Lung (tissue), 17 donors: ENCODE measurements at places on chromosomes 2 and 18. TPM values are rescaled to one million over a fixed set of nuclear protein-coding genes. Genes with fewer than 3 reads are reported as not detected.

The MROH2A gene
- polyA plus RNA-seq = not detected

The LOXHD1 gene
- 0.49 TPM for polyA plus RNA-seq

The HTR2B gene
- 0.24 TPM for polyA plus RNA-seq

The SERPINB12 gene
- polyA plus RNA-seq = not detected

GRCh38 chr18:79614211-79614955, 65.2 kb upstream of the CTDP1 start:
- no peaks in the 10 kb centered on the region for H3K36me3 ChIP-seq
- H3K4me3 ChIP-seq = no peak overlapping the region
- H3K4me1 ChIP-seq = peaks cover 4% of the 10 kb centered on the region
- no peak for DNase-seq
- no peak overlapping the region for H3K27ac ChIP-seq

GRCh38 chr18:31658670-31659575, 25.5 kb downstream of the B4GALT6 start:
- no peaks in the 10 kb centered on the region for H3K27me3 ChIP-seq
- peak; percentile 42 for DNase-seq
- no peaks in the 10 kb centered on the region for H3K4me1 ChIP-seq
- no peak overlapping the region for H3K27ac ChIP-seq

GRCh38 chr18:12442946-12443345, 35.2 kb downstream of the PRELID3A start:
- no peaks in the 10 kb centered on the region for H3K27me3 ChIP-seq
- H3K36me3 ChIP-seq = peaks cover 17% of the 10 kb centered on the region

GRCh38 chr2:135947483-135947882, 37.9 kb downstream of the DARS1 start:
- H3K27ac ChIP-seq = no peak overlapping the region
- H3K27me3 ChIP-seq = no peaks in the 10 kb centered on the region
- no peak for DNase-seq
- no peaks in the 10 kb centered on the region for H3K4me1 ChIP-seq
- peaks cover 7% of the 10 kb centered on the region for H3K36me3 ChIP-seq

GRCh38 chr18:32337821-32338220, 132.9 kb downstream of the GAREM1 start:
- H3K4me1 ChIP-seq = no peaks in the 10 kb centered on the region
- no peaks in the 10 kb centered on the region for H3K36me3 ChIP-seq
- H3K27ac ChIP-seq = no peak overlapping the region
- H3K4me3 ChIP-seq = no peak overlapping the region
- H3K27me3 ChIP-seq = no peaks in the 10 kb centered on the region
- DNase-seq = no peak

GRCh38 chr2:147467441-147467840, 377.4 kb upstream of the ACVR2A start:
- H3K36me3 ChIP-seq = no peaks in the 10 kb centered on the region
- DNase-seq = no peak
- H3K27me3 ChIP-seq = no peaks in the 10 kb centered on the region
- H3K4me1 ChIP-seq = no peaks in the 10 kb centered on the region
- no peak overlapping the region for H3K4me3 ChIP-seq

DNA sequence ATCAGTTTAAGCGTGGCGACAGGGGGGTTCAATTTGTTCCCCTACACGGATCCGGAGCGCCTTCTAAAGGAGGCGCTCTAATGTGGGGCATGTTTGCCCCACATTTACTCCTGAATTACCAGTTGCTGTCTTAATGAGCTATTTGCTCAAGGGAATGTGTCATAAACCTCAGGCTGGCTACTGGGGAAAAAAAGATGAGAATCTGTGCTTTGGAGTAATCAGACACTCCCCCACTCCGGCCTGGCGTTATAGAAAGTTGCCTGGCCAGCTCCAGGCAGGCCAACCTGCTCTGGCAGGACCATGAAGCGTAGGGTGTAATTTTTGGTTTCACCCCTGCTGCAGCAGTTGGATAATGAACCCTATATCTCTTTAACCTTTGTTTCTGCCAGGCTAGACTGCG, 31.0 kb upstream of the MAP3K20 start:
- peaks cover 7% of the 10 kb centered on the region for H3K4me1 ChIP-seq
- H3K36me3 ChIP-seq = no peaks in the 10 kb centered on the region
- H3K27me3 ChIP-seq = no peaks in the 10 kb centered on the region
- DNase-seq = no peak
- no peak overlapping the region for H3K4me3 ChIP-seq

DNA sequence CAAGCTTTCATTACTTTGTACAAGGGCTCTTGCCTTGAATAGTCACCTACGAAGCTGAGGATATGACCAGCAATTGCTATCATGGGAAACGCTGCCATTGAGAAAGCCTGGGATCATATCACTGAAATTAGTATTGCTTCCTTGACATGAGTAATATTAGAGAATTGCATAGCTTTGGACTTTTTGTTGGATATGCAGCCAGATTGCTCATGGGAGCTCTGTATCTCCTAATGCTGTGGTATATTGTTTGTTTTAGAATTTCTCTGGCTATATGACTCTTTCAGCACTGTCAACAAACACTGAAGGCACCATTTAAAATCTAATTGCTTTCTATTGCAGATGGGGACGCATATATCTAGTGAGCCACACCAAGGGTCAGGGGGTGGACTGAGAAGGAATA, 80.0 kb upstream of the WDSUB1 start:
- H3K27me3 ChIP-seq = no peaks in the 10 kb centered on the region
- no peak overlapping the region for H3K4me3 ChIP-seq
- DNase-seq = no peak

DNA sequence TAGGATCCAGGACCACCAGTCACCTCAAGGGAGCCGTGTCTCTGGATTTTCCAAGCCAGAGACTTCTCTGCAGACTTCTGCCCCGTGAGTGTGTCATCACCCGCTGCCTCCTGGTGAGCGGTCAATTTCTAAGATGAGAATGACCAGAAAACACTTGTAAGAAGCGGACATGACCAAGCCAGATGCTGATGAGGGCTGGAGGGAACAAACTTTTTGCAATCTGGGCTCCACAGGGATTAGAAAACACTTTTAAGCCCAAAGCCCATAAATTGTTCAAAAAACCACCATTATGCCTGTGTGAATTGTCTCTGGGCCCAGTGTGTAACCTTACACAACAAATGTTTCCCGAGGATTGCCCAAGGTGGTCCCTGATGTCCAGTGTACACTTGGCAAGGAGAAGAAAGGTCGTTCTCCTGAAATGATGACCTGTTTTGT, 5.3 kb upstream of the NPPC start:
- H3K27ac ChIP-seq = no peak overlapping the region
- no peak for DNase-seq
- H3K4me3 ChIP-seq = no peak overlapping the region
- H3K27me3 ChIP-seq = peaks cover 36% of the 10 kb centered on the region
